Kidney (tissue), 22 donors: ENCODE measurements at places on chromosomes 2 and 18. TPM values are rescaled to one million over a fixed set of nuclear protein-coding genes. Genes with fewer than 3 reads are reported as not detected.
A peak's percentile ranks its signal among the peaks of the same experiment; 100 is the strongest.

GRCh38 chr2:128347171-128347558 lies 28.5 kb upstream of the HS6ST1 start:
- DNase-seq = no peak

DNA sequence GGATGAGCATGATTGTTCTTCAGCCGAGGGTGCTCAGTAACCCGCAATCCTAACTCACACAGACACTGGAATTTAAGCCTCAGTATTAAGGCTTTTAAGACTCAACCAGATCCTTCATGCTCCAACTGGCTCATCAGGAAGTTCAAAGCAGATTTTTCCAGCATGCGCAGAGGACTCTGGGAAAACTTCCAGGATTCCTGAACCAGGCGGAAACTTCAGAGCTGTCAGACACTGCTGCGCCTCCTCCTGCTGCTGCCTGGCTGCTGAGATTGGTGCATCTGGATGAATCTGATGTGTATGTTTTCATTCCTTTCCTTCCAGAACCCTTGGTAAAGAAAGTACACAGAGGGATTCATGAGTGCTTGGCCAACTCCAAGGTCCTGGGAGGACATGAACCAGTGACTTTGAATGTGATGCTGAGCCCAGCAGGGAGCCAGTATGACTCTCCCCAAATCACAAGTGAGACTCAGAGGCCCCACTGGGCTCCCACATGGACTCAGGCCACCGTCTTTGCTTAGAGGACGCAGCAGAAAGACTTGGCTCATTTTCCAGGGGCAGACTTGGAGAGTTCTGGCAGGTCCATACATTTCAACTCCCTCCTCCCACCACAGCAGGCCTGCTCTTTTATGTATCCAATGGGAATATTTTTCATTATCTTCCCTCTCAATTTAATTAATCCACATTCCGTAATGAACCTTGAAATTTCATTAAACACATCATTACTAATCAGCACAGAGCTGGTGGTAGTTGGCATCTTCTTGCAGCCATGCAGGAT lies 143.5 kb upstream of the HDAC4 start:
- DNase-seq = peak; percentile 36

- DNase-seq = no peak
These were observed 7.4 kb upstream of the POLI start for GRCh38 chr18:54261894-54262293.

- no peak for DNase-seq
These were observed 4.0 kb downstream of the TSGA10 start for GRCh38 chr2:99150706-99151105.

DNA sequence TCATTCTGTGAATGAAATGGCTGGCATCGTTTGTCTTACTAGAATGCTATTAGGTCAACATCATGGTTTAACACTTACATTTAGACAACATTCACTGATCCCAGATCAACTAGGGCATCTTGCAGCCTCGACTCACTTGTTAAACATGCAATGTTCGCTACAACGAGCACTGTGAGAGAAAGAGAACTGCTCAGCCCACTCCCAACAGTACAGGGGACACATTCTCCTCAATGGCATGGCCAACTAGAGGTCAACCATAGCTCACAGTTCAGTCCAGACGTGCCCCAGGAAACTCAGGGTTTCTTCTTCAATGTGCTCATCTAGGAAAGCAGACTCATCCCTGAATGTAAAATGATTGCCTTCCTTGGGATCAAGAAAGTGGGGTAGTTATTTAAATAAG lies 5.9 kb downstream of the WIPF1 start:
- DNase-seq = no peak

DNA sequence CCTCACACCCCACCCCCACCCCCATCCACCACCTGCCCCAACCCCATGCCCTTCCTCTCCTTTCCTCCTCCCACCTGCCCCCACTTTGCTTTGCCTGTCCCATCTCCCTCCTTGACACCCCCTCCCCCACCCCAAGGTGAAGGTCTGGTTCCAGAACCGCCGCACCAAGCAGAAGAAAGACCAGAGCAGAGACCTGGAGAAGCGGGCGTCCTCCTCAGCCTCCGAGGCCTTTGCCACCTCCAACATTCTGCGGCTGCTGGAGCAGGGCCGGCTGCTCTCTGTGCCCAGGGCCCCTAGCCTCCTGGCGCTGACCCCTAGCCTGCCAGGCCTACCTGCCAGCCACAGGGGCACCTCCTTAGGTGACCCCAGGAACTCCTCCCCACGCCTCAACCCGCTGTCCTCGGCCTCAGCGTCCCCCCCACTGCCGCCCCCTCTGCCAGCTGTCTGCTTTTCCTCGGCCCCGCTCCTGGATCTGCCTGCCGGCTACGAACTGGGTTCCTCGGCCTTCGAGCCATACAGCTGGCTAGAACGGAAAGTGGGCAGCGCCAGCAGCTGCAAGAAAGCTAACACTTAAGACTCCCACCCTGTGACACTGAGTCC lies 3.0 kb upstream of the ATP6V1B1 start:
- no peak for DNase-seq

- DNase-seq = no peak
These were observed 9.3 kb downstream of the GPN1 start for GRCh38 chr2:27638037-27638637.

- no peak for DNase-seq
These were observed 138.7 kb upstream of the L3MBTL4 start for GRCh38 chr18:6553234-6553900.

DNA sequence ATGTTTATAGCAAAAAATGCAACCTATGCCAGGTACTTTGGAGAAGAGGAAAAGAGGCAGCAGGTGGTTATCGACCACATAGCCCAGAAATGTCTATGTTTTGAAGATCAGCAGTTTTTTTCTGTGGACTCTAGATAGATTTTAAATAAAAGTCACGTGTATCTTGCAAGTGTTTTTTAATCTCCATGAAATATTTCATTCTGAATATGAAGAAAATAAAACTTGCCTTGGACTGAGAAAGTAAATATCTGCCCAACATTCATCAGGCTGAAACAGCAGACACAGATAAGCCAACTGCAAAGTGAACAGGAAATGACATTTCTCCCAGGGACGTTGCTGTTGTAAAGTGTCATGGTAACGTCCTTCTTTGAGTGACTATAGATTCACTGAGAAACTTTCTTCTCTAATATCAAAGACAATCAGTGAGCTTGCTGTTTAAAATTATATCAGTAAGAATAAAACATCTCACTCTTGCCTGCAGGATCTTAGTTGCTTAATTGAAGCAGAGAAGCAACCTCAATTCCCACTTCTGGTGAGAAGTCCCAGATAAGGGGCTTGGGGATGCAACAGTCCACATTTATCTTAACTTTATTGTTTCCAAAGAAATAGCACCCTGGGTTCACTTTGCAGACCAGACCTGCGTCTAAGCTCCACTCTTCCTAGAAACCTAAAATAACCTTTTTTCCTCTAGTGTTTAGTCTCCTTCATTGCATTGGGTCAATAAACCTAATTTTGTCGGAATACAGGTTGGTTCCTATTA lies 6.3 kb downstream of the MYOM1 start:
- DNase-seq = peak; percentile 16

- peak; percentile 68 for DNase-seq
These were observed 35.4 kb upstream of the LRP2 start for GRCh38 chr2:169397697-169398096.

- no peak for DNase-seq
These were observed 85.0 kb downstream of the LIPG start for GRCh38 chr18:49646873-49647272.

DNA sequence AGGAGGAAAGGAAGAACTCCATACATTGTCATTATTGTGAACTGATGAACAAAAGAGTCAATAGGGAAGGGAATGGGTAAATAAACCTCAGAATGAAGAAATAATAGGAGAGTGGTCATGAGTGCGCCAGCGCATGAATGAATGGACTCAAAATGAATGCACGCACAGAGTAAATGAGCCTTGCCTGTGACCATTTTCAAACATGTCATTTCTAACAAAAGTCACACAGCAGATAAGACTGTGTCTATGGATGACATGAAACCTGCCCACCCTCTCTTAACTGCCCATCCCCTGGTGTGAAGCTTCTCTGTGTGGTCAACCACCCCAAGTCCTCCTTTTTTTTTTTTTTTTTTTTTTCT lies 121.1 kb upstream of the TEX51 start:
- DNase-seq = no peak

DNA sequence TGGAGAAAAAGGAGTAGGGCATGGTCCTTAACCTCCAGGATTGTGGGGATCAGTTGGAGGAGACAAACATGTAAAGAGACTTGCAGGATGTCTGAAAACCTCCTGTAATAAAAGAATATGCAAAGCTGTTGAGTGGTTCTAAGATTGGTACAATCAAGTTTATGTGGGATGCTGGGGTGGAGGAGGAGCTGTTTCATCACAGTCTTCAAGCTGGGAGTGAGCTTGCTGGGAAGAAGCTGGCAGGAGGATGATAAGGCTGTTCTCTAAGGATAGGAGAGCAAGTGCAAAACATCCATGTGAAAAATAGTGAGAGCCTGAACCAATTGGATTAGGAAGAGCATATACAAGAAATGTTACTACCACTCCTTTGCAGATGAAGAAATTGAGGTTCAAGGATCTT lies 161.9 kb upstream of the CRIM1 start:
- DNase-seq = no peak

DNA sequence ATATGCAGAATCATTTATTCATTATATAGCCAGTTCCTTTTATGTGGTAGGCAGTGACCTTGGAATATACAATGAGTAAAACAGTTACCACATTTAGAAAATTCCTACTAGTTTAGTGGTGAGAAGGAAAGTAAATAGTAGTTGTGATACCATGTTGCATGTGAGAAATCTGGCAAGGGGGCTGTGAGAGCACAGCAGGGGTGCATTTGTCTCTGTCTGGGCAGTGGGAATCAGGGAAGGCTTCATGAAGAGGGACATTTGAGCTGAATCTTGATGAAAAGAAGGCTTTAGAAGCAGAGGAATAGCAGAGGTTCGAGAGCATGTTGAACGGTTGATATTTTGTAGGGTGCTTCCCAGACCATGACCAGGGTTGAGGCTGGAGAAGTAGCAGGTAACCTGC lies 78.7 kb downstream of the RAB3GAP1 start:
- no peak for DNase-seq

- DNase-seq = no peak
These were observed 62.8 kb downstream of the HDAC4 start for GRCh38 chr2:239337877-239338484.

DNA sequence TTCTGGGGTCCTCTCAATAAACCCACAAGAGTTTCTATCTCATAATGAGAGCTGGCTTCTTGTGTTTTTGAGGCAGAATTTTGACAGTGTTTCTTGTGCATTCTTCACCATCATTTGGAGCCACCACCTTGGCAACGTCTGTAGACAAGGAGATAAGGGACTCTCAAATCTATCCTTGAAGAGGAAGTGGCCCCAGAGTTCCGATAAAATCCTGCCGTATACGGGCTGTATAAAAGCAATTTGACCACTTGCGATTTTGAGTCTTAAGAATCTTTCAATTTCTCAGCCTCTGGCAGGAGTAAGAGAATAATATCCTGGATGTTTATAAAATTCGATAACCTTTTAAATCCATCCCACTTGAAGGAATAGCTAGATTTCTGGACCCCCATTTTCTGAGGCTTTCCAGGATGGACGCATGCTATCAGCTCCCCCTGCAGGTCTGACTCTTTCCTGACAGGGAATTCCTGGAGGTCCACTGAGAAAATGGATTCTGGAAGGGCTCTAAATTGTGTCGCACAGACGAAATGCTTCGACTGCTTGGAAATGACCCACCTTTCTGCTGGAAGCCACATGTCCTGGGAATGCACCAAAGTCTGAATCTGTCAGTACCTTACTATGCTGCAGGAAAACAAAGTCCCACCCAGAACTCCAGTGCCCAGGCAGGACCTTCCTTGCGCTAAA lies 54.1 kb downstream of the E2F6 start:
- DNase-seq = peak; percentile 54

GRCh38 chr2:109614715-109615636 lies 812 bp downstream of the SOWAHC start:
- DNase-seq = peak; percentile 82

GRCh38 chr18:49778826-49779465 lies 34.4 kb downstream of the ACAA2 start:
- DNase-seq = no peak

GRCh38 chr2:9681427-9681817 lies 50.6 kb upstream of the YWHAQ start:
- DNase-seq = no peak

DNA sequence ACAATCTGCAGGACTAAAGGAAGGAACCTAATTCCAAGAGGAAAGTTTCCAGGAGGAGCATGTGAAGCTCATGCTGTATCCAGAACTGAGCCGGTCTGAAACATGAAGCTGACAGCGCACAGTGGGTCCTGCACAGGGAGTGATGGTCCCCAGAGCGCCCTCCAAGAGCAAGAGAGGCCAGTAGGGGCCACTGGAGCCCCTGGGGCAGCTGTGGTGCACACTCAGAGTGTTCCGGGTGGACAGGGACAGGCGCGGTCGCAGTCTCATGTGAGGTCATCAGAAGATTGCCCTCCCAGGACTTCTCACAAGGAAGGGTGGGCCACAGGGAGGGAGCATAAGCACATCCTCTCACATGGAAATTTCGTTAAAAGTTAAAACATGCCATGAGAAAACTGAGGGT lies 355.9 kb downstream of the EIPR1 start:
- no peak for DNase-seq

DNA sequence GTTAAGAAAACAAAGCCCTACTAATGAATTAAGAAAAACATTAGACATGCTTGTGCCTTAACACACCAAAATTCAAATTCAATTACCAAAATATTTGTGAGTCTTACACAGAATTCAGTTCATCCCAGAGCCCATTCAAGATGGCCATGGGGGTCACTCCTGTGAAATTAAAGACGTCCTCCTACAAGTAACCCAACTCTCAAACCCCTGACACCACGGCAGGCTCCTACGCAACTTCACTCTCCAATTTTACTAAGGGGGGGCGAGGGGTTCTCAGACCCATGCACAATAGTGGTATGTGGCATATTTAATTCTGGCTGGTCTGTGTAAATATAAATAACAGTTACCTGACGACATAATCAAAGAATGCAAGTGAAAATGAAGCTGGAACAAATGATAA lies 5.0 kb downstream of the ZNF516 start:
- peak; percentile 77 for DNase-seq

GRCh38 chr2:239285071-239285931 lies 115.5 kb downstream of the HDAC4 start:
- no peak for DNase-seq

GRCh38 chr2:23600346-23600745 lies 215.4 kb downstream of the KLHL29 start:
- DNase-seq = no peak

GRCh38 chr2:142681952-142682351 lies 195.5 kb upstream of the KYNU start:
- no peak for DNase-seq

DNA sequence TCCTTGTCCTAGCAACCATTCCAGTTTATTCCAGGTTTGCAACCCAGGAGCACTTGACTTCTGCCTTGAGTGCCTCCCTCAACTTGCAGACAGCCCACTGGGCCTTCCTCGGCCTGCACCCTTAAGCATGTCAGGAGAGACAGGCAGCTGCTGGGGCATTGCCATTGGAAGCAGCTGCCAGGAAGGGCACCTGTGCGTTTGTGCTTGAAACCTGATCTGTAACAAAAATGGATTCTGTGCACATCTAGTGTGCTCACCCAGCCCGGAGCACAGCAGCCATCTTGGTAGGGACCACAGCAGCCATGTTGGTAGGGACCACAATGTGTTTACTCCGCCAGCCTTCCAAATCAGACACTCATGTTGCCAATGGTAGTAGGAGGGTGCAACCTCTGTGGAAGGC lies 44.3 kb upstream of the GLI2 start:
- DNase-seq = no peak

The TMEFF2 gene
- polyA plus RNA-seq = not detected

The METTL5 gene
- 68.8 TPM for polyA plus RNA-seq

The DUSP19 gene
- polyA plus RNA-seq = 1.8 TPM

The RBMS1 gene
- polyA plus RNA-seq = 25.6 TPM

The RNF181 gene
- polyA plus RNA-seq = 407 TPM

The GRP gene
- not detected for polyA plus RNA-seq

The ANKRD53 gene
- polyA plus RNA-seq = 2.1 TPM

The AMER3 gene
- not detected for polyA plus RNA-seq

The NRP2 gene
- polyA plus RNA-seq = 2.3 TPM
